HT-29 (cell line): ENCODE measurements at places on chromosomes 6 and 20.

DNA sequence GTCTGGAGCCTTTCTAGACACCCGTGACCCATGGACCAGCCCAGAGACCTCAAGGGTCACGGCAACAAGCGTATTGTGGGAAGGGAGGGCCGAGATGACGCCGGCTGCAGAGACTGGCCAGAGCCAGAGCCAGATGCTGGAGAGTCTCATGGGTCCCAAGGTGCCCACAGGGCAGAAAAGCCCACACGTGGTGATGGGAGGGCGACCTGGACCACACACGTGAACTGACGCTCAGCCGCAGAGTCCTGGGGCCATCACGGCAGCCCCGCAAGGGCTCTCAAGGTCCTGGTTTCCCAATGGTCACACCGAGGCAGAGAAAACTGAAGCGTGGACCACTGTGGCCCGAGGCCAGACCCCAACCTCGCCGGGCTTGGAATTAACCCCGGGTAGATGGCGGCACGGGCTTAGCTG, 92.6 kb downstream of the YTHDF1 start:
- DNase-seq, result no peak

DNA sequence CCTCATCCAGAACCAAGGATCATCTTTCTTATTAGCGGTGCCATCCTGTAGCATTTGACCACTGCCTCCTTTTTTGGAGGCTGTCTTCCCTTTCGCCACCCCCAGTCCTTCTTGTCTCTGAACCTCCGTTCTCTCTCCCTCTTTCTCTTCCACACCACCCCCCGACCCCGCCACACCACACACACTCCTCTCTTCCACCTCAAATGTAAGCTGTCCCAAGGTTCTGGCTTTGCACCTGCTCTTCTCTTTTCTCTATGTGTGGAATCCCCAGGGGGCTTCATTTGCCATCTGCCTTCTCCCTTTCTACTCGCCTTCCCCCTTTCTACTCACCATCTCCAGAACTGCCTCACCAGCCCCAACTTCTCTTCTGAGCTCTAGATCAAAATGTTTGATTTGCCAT, 111.3 kb upstream of the CDYL start:
- no peak for DNase-seq

DNA sequence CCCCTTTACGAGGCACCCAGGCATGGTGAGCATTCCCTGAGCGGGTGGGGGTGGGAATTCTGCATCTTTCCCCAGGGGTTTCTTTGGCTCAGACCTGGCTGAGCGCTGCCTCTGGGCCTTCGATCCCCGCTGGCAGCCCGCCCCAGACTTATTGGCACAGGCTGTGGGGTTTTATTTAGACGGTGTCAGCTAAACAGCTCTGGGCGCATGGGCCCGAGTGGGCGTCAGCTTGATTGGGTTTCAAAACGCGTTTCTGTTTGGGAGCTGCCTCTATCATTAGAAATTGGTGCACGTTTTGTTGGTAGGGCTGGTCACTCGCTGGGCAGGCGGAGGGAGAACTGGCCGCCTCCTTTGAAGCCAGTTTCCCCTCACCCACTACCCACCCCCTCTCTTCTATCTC, 21.0 kb downstream of the PMEPA1 start:
- no peak for DNase-seq

DNA sequence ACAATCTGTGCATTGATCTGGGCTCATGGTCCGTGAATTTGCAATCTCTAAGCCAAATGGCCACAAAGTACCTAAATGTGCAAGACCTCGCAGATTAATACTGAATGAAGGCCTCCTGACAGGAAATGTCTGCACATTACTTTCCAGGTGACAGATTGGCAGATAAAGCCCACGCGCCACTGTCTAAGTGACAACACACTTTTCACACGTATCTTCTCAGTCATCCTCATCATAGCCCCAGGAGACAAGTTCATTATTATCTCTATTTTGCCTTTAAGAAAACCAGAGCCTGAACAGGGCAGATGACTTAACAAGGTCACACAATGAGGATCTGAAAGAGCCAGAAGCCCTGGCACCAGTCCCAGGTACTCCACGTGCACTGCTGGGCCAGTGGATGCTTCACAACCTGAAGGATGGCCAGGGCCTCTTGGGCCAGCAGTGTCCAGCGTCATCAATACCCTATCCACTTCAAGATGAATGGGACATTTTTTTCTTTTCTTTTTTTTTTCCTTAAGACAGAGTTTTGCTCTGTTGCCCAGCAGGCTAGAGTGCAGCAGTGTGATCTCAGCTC, 266.3 kb downstream of the PTPRT start:
- DNase-seq, result no peak

- no peak for DNase-seq
Measured at GRCh38 chr6:13679996-13680395, 31.6 kb downstream of the RANBP9 start.

DNA sequence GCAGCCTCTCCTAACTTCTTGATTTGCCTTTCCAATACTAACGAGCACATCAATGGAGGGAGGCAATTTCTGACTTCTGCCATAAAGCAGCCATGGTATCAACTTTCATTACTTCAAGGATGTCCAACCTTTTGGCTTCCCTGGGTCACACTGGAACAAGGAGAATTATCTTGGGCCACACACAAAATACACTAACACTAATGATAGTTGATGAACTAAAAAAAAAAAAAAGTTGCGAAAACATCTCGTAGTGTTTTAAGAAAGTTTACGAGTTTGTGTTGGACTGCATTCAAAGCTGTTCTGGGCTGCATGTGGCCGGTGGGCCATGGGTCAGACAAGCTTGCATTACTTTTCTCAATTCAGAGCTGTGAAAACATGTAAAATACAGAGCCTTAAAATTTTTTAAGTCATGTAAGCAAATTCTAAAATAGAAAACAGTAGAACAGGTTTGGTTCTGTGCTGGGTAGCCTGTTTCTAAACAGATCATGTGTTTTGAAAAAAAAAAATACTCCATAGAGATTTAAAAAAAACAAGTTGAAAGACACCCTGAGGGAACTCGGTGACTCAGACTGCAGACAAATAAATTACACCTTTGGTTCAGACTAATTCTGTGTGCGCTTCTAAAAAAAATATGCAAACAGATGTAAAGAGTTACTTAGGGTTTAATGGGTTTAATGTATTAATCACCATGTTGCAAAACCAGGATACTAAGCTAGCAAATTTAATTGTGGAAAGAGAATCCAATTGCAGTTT, 43.6 kb upstream of the SLC22A23 start:
- DNase-seq, result peak; percentile 54

DNA sequence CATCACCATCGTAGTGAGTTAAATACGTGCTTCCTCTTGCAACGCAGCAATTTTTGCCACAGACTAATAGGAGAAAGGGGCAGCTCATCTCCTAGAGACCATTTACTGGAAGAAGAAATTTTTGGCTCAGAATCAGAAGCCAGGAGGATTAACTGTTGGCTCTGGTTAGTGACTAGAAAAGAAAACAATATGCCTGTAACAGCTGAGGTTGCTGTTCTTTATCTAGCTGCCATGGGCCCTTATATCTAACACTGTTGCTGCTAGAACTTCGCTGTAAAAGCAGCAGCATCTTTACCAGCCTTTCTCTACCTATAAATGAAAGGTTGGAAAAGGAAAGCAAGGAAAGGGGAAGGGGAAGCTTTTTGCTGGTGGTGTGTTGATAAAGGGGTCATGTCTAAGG, 65.9 kb downstream of the FAM135A start:
- no peak for DNase-seq

DNA sequence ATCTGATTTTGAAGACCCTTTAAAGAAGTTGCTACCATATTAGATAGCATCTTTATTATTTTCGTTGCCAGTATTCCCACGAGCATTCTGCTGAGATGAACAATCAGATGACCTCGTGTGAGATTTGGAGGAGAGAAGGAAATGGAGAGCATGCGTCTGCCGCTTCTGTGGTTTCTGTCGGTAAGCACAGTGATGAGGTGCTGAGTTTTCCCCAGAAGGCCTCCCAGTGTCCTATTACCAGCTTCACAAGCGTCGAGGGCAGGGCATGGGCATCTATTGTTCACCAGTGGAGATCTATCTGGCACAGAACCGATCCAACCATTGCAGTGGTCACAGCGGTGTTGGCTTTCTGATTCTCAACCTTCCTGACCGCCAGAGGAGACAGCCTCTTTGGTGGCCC, 29.4 kb downstream of the TRAF3IP2 start:
- DNase-seq, result no peak

DNA sequence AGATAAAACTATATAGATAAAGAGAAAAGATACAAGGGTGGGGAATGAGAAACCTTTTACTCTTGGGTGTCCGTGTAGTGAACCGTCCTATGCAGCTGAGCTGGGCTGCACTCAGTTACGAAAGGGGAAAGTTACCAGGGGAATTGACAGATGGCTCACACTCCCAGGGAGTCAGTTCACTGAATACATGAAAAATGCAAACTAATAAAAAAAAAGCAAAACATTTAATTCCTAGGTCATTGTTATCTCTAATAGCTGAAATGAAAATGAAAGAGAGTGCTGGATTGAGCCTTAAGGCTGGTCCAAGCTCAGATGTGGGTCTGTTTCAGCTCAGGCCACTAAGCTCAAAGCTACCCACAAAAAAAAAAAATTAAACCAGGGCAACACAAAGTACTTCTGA, 138.0 kb downstream of the THBS2 start:
- no peak for DNase-seq

DNA sequence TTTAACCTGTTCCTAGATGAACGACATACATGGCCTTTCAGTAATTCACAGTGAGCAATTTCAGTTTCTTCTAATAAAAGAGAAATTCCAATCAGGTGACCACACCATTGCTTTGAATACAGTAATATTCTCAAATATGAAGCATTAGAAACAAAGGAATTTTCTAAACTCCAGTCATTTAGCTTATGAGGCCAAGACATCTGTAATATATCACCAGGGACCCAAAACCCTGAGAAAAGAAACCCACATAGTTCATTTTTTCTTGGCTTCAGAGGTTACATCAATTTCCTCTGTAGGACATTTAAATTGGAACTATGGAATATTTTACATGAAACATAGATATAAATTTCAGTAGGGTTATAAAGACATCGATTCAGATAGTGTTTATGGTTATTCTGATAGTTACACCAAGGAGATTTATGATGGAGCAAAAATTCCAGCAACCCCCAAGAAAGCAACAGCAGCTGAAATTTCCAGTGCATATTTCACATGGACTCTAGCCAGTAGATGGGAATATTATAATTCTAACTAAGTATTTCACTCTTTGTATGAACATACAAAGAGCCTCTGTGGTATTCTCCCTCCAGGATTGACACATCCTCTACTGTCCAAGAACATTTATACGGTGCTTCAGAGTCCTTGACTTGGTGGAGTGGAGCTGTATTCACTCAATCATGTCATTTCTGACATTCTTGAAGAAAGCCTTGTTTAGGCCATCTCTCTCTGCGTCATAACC, 82.9 kb downstream of the ADGRG6 start:
- DNase-seq, result no peak

- DNase-seq, result no peak
Measured at GRCh38 chr20:50516180-50516934, 6.2 kb downstream of the PTPN1 start.

GRCh38 chr6:292506-293192, 362 bp downstream of the DUSP22 start:
- DNase-seq, result peak; percentile 55

GRCh38 chr6:44072959-44073611, 54.2 kb downstream of the MRPL14 start:
- DNase-seq, result peak; percentile 50

GRCh38 chr20:58956078-58956477, 25.0 kb upstream of the NELFCD start:
- DNase-seq, result peak; percentile 18

DNA sequence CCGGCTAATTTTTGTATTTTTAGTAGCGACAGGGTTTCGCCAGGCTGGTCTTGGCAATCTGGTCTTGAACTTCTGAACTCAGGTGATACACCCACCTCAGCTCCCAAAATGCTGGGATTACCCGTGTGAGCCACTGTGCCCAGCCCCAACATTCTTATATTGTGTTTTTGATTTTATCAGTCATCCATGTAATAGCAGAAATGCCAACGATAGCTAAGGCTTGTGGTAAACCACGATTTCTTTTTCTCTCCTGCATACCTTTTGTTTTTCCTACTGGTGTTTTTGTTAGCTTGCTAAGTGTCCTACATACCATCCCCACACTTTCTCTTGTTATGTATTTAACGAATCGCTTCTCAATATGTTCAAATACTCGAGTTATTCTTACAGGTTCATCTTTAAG, 12.1 kb downstream of the PHACTR2 start:
- no peak for DNase-seq
